ENCODE measurements at places on chromosomes 13 and 19.

GRCh38 chr19:17045907-17046502 lies 19.4 kb upstream of the CPAMD8 start:
- no peak for DNase-seq

DNA sequence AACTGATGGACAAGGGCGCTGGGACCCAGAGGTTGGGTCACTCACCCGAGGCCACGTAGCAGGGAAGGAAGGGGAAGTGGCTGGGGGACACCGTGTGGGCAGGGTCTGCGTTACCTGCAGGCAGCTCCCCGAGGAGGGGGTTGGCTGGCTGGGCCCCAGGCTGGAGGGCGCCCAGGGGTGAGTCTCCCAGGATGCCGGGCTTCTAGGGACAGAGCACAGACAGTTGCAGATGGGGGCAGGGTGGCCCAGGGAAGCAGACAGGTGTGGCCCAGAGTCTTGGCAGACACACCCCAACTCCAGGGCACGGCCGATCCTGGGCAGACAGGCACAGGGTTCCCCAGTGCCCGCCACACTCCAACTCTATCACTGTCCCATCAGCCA lies 5.6 kb upstream of the FDX2 start:
- no peak for DNase-seq

DNA sequence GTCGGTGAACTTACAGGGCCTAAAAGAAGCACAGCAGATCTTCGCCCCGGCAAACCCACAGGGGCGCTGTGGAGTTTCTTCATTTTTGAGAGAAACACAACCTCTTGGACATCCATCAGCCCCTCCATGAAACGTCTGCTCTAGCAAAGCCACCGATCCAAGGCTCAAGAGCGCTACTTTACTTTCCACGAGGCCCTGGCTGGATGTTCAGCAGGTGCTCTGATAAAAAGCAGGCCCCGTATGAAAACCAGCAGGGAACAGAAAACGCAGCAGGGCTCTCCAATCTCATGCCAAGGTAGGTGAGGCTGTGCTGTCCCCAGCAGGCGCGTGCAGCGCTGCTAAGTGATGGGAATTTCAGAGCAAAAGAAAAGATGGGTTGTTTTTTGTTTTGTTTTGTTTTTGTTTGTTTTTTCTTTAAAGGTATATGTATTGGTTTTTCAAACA lies 86.7 kb downstream of the IRS2 start:
- no peak for DNase-seq

DNA sequence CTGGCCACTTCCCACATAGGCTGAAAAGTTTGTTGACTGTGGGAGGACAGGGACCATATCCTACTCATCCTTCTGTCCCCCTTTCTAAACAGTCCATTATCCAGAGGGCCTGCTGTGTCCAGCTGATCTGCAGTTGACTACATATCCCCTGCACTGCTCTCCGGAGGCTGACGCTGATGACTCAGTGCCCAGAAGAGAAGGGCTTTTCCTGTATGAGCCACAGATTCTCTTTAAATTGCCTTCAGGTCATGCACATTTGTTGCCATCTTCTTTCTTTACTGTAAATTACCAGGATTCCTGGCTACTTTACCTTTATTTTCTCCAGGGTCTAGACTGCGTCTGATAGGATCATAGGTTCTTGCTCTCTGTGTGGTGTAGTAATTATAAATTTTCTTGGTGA lies 125.2 kb downstream of the LACC1 start:
- DNase-seq, result no peak

- DNase-seq, result no peak
Observed at GRCh38 chr19:42191330-42191729, 26.1 kb downstream of the DEDD2 start.

DNA sequence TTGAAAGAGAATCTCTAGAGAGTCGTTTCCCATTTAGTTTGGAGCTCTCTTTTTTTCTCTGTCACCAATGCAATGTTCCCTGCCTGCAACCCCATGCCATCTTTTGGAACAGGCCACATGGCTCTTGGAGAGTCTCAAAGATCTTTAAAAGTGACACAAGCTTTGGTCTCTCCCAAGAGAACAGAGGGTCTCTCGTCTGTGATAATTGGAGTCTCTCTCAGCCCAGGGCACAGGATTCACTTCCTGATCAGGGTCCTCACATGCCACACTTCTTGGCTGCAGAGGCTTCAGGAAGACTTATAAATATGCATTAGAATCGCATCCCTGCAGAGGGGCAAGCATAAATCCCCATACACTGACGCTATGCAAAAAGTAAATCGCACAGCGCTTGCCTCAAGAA lies 240.5 kb downstream of the IRS2 start:
- DNase-seq, result no peak

- no peak for DNase-seq
Observed at GRCh38 chr19:55042688-55043087, 4.6 kb upstream of the GP6 start.
